H9 (cell line): ENCODE measurements at places on chromosomes 13 and 19.

GRCh38 chr13:113053801-113054604 is 51.6 kb upstream of the F7 start:
- no peak for DNase-seq

DNA sequence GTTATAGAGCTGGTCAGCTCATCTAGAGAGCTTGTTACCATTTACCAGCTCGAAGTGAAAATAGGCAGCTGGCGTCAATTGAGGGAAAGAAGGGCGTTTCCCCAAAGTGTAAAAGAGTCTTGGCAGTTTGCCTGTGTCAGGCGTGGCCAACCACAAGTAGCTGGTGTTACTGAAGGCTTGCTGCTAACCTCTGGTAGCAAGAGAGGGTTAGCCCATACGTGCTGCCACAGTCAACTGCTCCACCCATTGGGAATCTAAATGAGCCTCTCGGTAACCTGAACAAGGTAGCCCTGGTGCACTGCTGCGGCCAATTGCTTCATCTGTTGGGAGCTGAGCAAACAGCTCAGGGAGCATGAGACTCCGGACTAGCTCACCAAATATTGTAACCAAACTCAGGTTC is 314.9 kb upstream of the SLITRK5 start:
- DNase-seq = no peak

- DNase-seq = no peak
Observed at GRCh38 chr13:111503376-111503775, 182.9 kb downstream of the TEX29 start.

DNA sequence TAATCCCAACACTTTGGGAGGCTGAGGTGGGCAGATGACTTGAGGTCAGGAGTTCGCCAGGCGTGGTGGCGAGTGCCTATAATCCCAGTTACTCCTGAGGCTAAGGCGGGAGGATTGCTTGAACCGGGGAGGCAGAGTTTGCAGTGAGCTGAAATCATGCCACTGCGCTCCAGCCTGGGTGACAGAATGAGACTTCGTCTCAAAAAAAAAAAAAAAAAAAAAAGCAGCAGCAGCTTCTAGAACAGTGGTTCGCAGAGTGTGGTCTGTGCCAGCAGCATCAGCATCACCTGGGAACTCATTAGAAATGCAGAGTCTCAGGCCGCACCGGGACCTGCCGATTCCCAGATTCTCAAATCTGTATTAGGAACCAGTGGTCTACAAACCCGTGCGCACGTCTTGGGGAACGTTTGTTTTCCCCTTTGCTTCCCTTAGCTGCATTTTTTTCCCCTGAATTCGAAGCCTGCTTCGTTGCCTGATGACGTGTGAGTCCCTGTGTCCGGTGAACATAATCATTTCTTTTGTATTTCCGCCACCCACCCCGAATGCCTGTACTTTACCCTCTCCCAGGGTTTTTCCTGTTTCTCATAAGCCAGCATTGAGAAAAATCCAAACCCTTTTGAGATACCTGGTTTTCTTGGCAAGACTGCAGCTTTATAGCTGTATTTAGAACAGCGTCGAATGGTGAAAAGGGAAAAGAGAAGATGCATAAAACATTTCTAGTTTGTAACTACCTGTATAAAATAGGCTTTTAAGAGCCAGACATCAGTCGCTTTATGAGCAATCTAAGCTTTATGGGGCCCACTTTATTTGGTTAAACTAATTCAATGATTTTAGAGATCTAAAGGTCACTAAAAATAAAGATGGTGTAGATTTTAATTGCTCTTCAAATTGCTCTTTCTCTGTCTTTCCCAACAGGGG is 49.8 kb downstream of the BICRA start:
- no peak for DNase-seq

GRCh38 chr19:40523322-40524047 is 53.2 kb upstream of the SHKBP1 start:
- peak; percentile 90 for DNase-seq

- no peak for DNase-seq
Observed at GRCh38 chr13:110305001-110305400, 2.0 kb downstream of the COL4A1 start.
